ENCODE measurements at places on chromosomes 11 and 22.
A peak's percentile ranks its signal among the peaks of the same experiment; 100 is the strongest.

DNA sequence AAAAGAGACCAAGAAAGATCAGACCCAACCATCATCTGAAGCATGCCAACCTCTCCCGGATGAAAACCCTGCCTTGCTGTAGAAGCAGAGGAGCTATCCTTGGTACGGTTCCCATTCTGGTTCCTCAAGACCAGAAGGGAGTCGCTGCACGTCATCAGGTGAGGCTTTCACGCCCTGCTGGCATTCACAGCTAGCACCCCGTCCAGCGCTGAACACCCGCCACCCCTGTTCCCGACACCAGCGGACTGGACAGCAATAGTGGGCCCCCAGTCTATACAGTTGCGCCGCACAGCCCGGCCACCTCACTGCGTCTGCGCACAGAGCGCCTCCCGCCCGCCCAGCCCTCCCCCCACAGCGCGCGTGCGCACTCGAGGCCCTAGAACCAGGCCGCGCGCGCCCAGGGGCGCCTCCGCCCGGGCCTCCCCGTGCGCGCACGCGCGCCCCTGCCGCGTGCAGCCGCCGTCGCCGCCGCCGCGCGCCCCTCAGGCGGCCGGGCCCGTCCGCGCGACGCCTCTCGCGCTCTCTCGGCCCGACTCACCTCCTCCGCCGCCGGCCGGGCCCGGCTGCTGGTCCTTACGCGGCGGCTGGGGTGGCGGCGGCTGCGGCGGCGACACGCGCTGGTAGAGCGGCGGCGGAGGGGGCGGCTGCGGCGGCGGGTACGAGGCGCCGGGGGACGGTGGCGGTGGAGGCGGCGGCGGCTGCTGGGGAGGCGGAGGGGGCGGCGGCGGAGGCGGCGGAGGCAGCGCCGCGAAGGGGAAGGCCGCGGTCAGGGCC is 706 bp downstream of the SF1 start:
- no peak for DNase-seq

- DNase-seq = no peak
Measured at GRCh38 chr11:8983552-8983951, 19.3 kb upstream of the TMEM9B start.

- no peak for DNase-seq
Measured at GRCh38 chr11:16776711-16777612, 38.5 kb downstream of the C11orf58 start.

GRCh38 chr11:14908214-14908880 is 16.3 kb upstream of the CYP2R1 start:
- peak; percentile 22 for DNase-seq

DNA sequence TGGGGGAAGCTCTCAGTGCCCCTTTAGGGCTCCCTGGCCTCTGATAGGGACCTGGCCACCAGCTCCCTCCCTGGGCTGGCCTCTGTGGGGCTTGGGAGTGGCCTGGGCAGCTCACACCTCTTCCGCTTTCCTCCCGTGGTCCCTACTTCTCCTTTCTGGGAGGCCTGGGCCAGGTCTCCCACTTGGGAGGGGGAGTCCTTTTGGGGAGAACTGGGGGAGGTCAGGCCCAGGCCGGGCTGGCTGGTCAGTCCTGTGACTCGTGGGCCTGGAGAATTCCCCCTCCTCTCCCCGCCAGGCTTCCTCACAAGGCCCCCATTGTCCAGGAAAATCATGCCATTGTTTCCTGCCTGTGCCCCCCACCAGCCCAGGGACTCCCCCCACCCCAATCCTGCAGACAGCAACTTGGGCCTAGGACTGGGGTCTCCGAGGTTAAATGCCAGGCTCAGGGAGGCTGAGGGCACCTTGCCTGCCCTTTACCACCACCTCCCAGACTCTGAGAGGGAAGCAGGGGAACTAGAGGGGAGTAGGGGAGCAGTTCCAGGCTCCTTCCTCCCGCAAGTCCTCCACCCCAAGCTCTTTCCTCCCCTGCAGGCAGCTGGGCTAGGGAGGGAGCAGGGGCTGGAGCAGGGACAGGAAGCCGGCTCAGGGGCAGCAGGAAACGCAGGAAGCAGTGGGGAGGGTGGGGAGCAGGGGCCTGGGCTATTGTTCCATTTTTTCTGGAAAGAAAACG is 2.8 kb downstream of the MAP3K11 start:
- no peak for DNase-seq

- no peak for DNase-seq
Measured at GRCh38 chr22:37068859-37069258, 17.3 kb downstream of the KCTD17 start.

DNA sequence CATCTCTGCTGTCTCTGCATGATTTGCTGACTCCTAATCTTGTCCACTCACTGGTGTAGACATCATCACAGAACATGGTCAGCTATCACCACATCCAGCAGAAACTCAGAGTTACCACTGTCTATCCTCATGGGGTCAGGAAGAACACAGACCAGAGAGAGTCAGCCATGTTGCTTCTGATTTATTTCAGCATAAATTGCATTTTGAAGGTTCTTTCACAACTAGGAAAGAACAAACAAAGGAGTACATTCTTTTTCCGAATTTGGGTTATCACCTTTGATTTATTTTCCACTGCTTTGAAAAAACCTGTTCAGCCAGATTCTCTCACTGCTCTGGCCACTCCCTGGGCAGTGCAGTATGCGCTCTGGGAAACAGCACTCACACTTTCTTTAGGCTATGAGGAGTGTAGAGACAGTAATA is 172.0 kb upstream of the MTMR2 start:
- no peak for DNase-seq

DNA sequence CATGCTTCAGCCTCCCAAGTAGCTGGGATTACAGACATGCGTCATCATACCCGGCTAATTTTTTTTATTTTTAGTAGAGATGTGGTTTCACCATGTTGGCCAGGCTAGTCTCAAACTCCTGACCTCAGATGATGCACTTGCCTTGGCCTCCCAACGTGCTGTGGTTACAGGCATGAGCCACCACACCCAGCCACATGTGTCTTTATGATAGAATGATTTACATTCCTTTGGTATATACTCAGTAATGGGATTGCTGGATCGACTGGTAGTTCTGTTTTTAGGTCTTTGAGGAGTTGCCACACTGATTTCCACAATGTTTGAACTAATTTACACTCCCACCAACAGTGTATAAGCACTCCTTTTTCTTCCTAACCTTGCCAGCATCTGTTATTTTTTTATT is 276.2 kb downstream of the METTL15 start:
- no peak for DNase-seq

DNA sequence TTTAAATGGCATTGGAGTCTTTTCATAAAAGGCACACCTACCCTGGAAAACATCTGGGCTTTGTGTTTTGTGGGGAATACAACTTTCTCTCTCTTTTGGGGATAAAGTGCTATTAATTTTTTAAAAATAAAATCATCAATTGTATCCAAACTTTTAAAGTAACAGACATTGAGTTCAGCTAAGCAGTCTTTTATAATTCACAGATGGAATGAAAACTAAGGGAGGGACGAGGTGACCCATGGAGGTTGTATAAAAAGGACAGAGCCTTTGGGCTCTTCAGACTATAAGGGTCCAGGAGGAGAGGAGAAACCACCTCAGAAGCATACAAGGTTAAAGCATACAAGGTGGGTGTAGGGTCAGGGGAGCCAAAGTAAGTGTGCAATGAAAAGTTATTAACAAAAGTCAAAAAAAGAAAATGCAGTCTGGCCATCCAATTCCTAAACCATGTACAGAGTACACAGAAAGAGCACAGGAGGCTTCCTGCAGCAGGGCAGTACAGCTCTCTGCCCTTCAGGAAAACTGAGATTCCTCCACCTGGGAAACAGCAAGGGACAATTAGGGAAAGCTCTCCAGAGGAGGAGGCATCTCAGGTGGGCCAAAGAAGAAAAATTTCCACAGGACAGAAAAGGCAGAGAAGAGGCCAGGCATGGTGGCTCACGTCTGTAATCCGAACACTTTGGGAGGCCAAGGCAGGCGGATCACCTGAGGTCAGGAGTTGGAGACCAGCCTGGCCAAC is 10.5 kb downstream of the KLHL22 start:
- no peak for DNase-seq

DNA sequence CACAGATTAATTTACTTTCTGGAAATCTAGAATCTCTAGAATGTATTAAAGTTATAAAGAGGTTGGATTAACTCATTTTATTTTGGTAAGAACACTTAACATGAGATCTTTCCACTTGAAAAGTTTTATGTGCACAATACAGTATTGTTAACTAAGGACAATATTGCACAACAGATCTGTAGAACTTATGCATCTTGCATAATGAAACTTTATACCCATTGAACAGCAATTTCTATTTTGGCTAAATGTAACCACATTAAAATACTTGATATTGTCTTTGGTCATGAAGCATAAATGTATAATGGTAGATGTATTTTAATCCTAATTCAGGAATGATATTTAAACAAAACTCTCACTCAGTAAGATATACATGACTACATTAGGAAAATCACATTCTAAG is 203.8 kb downstream of the SNX19 start:
- no peak for DNase-seq

DNA sequence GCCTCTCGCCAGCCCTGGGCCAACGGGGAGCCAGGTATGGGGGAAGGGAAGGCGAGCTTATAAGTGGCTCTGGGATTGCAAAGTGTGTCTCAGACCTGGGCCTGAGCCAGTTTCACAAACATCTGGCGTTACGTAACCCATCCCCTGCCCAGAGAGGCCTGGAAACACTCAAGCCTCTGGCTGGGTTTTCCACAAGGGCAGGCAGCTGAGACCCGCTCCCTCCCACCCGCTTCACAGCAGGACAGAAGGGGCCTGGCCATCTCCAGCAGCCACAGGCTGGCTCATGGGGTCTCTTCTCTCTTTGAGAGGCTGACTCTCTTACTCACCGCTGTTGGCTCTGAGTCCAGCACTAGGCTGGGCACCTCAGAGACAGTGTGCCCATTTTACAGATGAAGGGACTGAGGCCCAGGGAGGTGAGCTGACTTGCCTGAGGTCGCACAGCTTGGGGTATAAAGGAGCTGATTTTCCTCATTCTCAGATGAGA is 44.5 kb downstream of the TRIOBP start:
- no peak for DNase-seq

DNA sequence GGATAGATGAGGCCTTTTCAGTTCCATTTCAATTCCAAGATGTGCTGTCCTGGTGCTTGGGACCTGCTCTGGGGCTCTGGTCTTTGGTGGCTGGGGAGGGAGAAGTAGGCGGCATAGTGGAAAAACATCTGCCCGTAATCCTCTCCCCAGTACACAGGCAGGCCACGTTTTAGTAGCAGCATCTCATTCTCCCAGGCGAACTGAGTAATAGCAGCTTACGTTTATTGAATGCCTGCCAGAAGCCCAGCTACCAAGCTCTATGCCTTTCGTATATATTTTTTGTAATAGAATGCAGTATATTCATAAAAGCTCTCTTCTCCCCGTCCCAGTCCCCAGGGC is 11.4 kb downstream of the ACO2 start:
- DNase-seq = no peak

DNA sequence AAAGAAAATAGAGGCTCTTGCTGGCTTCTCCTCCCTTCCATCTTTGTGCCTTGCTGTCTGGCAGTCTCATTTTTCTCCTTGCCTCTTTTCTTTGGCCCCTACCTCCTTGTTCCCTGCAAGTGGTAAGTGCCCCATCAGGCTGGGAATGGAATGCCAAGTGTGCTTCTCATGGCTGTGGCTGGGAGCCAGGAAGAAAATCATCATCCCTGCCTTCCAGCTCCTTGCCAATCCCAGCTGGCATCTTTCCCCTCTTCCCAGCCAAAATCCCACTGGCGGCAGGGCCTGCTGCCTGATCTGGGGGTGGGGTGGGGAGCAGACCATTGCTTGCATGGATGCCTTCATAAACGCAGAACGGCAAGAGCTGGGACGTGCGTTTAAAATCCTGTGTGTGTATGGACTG is 27.0 kb upstream of the SLC25A18 start:
- DNase-seq = no peak

GRCh38 chr11:12727563-12728211 is 53.5 kb downstream of the TEAD1 start:
- no peak for DNase-seq

- DNase-seq = no peak
Measured at GRCh38 chr22:43743131-43743530, 69.0 kb downstream of the EFCAB6 start.

- DNase-seq = no peak
Measured at GRCh38 chr11:99098258-99098657, 77.5 kb downstream of the CNTN5 start.

DNA sequence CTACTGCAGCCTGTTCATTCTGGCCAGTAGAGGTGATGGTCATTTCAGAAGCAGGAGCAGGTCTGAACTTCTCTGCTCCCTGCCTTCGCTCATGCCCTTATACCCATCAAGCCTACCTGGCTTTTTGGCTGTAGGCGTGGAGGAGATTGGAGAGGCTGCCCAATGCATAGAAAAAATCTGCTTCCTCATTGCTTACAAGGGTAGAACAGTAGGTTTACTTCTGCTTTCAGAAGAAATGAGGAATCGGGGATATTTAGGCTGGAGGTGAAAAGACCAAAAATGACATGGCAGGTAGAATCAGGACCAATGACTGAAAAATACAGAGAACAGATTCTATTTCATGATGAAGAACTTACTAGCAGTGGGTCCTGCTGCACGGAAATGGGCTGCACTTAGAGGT is 72.9 kb upstream of the YWHAH start:
- DNase-seq = no peak

DNA sequence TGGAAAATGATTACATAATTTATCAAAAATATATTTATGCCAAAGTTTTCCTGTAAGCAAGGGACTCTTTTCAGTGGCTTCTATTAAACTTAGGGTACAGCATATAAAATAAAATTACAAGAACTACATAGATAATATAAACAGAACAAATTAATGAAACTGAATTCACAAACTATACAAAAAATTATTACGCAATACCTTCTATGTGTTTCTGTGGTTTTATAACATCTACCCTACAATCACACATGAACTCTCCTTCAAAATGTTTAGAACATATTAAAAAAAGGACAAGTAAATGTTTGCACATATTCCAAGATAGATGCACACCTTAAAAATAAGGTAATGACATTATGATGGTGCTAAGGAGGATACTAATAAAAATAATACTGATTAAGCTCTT is 235.9 kb downstream of the CNTN5 start:
- DNase-seq = no peak

GRCh38 chr11:45173064-45173463 is 26.6 kb downstream of the PRDM11 start:
- DNase-seq = no peak

DNA sequence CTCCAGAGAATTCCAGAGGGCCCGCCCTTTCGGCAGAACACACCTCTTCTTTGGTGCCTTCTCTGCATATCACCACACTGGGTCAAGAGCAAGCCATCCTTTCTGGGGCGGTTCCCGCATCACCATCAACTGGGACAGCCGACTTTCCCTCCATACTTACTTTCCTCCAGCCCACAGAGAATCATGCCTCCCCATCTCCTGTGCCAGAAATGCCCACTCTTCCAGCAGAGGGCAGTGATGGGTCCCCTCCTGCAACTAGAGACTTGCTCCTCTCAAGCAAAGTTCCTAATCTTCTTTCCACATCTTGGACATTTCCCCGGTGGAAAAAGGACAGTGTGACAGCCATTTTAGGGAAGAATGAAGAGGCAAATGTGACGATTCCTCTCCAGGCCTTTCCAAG is 157.7 kb downstream of the C11orf91 start:
- no peak for DNase-seq

DNA sequence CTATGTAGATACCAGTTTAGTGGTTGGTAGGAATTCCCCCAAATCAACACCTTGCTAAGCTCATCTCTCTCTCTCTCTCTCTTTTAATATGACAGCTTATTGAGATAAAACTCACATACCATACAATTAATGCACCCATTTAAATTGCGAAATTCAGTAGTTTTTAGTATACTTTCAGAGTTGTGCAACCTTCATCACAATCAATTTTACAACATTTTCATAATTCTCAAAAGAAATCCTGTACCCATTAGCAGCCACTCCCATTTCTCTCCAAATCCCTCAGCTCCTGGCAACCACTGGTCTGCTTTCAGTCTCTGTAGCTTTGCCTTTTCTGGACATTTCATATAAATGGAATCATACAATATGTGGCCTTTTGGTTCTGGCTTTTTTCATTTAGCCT is 13.3 kb downstream of the NNMT start:
- no peak for DNase-seq

Measured in NCI-H1417 treated with DMSO at 0.1 percent for 48 hours (cell line).